Right atrium auricular region (tissue), 2 donors: ENCODE measurements at places on chromosomes 3 and 15. TPM values are rescaled to one million over a fixed set of nuclear protein-coding genes. Genes with fewer than 3 reads are reported as not detected.

GRCh38 chr3:103791786-103792515, 1357.1 kb downstream of the ZPLD1 start:
- no peak overlapping the region for H3K27ac ChIP-seq
- no peaks in the 10 kb centered on the region for H3K27me3 ChIP-seq
- no peak overlapping the region for H3K4me3 ChIP-seq
- no peaks in the 10 kb centered on the region for H3K4me1 ChIP-seq
- no peaks in the 10 kb centered on the region for H3K36me3 ChIP-seq

DNA sequence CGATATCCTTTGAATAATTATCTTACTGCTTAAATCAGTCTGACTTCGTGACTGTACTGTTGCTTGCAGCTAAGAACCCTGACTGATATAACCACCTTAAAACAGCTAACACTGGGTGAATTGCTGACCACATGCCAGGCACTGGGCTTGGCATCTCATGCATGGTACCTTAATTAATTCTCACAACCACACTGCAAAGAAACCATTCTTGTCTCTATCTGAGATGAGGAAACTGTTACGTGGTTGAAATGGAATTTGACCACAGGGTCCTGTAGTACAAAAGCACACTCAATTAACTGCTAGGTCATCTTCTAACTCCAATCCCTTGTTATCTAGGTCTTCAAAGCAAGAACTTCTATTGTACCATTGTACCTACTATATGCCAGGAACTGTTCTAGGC, 92.7 kb upstream of the PRICKLE2 start:
- peaks cover 5% of the 10 kb centered on the region for H3K4me1 ChIP-seq
- no peaks in the 10 kb centered on the region for H3K36me3 ChIP-seq
- H3K27ac ChIP-seq = no peak overlapping the region
- DNase-seq = no peak
- H3K27me3 ChIP-seq = no peaks in the 10 kb centered on the region
- no peak overlapping the region for H3K4me3 ChIP-seq

GRCh38 chr3:45688194-45688881, 858 bp upstream of the SACM1L start:
- H3K4me3 ChIP-seq = peak overlapping the region; percentile 78
- no peaks in the 10 kb centered on the region for H3K36me3 ChIP-seq
- H3K4me1 ChIP-seq = peaks cover 33% of the 10 kb centered on the region
- no peaks in the 10 kb centered on the region for H3K27me3 ChIP-seq
- no peak for DNase-seq
- H3K27ac ChIP-seq = peak overlapping the region; percentile 89

CNTN4 gene
- 5.3 TPM for total RNA-seq

- H3K36me3 ChIP-seq = no peaks in the 10 kb centered on the region
- H3K27ac ChIP-seq = peak overlapping the region; percentile 82
- no peak for DNase-seq
Measured at GRCh38 chr3:40292637-40293349, 16.7 kb upstream of the EIF1B start.

- DNase-seq = no peak
- H3K4me3 ChIP-seq = no peak overlapping the region
- H3K36me3 ChIP-seq = no peaks in the 10 kb centered on the region
- no peaks in the 10 kb centered on the region for H3K27me3 ChIP-seq
Measured at GRCh38 chr15:80452166-80452565, 48.0 kb downstream of the ARNT2 start.

P2RY12 gene
- 1.4 TPM for total RNA-seq

GRCh38 chr15:42832576-42832975, 88.0 kb downstream of the TTBK2 start:
- H3K27ac ChIP-seq = no peak overlapping the region
- no peaks in the 10 kb centered on the region for H3K4me1 ChIP-seq
- no peaks in the 10 kb centered on the region for H3K27me3 ChIP-seq
- peaks cover 6% of the 10 kb centered on the region for H3K36me3 ChIP-seq
- no peak overlapping the region for H3K4me3 ChIP-seq

DNA sequence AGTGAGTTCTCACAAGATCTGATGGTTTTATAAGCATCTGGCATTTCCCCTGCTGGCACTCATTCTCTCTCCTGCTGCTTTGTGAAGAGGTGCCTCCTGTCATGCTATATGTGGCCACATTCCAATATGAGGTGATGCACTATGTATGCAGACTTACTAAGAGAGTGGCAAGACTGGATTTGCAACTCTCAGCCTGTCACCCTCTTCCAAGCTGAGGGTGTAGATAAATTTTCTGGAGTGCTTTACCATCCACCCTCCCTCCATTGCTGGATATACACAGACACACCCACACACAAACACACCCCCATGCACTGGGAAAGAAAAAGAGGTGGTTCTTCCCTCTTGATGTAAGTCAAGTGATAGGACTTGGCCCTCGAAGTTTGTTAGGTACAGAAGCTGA, 30.2 kb upstream of the CHMP2B start:
- no peaks in the 10 kb centered on the region for H3K4me1 ChIP-seq
- no peak overlapping the region for H3K4me3 ChIP-seq
- no peak for DNase-seq
- H3K27me3 ChIP-seq = no peaks in the 10 kb centered on the region

SH3GL3 gene
- 4.1 TPM for total RNA-seq

WNT5A gene
- 8.0 TPM for total RNA-seq

DNA sequence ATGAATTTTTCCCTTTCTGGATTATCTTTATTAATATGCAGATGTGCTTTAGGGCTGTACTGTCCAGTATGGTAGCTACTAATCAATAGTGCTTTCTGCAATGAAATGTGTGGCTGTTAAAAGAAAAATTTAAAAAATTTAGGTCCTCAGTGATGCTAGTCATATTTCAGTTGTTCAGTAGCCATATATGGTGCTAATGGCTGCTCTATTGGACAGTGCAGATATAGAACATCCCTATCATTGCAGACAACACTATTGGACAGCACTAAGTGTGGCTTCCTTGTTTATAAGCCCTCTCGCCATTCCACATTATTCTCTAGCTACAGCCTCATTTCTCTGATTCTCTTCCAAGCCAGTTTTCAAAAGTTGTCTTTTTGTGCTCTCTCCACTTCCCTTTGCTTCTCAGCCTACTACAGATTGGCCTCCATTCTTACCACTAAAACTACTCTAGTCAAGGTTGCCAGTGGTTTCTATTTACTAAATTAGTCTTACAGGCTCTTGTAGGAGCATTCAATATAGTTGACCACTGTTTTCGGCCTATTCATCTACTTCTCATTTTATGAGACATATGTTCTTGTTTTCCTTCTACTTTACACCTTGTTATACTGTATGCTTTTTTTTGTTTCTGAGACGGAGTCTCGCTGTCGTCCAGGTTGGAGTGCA, 9.5 kb downstream of the MAPK6 start:
- no peak for DNase-seq
- H3K4me3 ChIP-seq = no peak overlapping the region
- no peaks in the 10 kb centered on the region for H3K27me3 ChIP-seq
- no peak overlapping the region for H3K27ac ChIP-seq

BFSP2 gene
- not detected for total RNA-seq

DNA sequence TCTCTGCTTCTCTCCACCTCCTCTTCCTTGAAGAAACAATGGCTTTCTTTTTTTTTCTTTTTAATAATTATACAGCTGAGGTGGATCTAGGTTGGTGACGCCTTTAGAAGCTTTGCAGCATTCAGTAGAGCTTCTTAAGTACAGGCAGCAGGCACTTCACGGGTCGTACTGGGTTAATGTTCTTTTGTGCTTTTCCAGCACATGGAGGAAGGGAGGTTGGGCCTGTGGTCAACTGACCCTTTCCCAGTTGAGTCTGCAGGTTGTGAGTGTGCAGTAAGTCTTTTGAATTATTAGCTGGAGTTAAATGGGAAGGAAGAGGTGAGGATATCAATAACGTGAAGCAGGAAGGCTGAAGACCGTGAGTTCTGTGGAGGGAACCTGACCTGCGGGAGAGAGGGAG, 7.0 kb downstream of the TRAK1 start:
- peak; percentile 44 for DNase-seq
- no peaks in the 10 kb centered on the region for H3K36me3 ChIP-seq
- no peaks in the 10 kb centered on the region for H3K27me3 ChIP-seq

SEC61A1 gene
- 109 TPM for total RNA-seq

- H3K36me3 ChIP-seq = no peaks in the 10 kb centered on the region
- H3K27ac ChIP-seq = no peak overlapping the region
- H3K4me1 ChIP-seq = no peaks in the 10 kb centered on the region
- H3K27me3 ChIP-seq = no peaks in the 10 kb centered on the region
Measured at GRCh38 chr3:135077186-135077585, 282.1 kb downstream of the EPHB1 start.
